ENCODE measurements at places on chromosomes 3 and 15.

DNA sequence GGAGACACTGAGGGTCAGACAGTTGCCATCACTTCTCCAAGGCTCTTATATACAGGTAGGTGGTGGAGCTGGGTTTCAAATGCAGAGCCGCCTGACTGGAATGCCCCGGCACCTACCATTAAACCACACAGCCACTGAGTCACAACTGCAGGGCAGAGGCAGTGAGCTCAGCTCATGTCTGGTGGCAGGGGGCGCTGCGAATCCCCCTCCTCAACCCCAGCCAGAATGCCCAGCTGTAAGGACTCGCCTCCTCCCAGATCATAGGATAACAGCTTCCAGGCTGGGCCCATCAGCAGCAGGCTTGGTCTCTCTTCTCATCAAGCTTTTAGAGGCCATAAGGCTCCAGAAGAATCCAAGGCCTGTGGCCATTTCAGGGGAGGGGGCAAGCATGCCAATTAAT is 26.4 kb downstream of the ADCY5 start:
- no peak for DNase-seq

GRCh38 chr3:44896440-44896839 is 22.0 kb downstream of the TGM4 start:
- DNase-seq = no peak

DNA sequence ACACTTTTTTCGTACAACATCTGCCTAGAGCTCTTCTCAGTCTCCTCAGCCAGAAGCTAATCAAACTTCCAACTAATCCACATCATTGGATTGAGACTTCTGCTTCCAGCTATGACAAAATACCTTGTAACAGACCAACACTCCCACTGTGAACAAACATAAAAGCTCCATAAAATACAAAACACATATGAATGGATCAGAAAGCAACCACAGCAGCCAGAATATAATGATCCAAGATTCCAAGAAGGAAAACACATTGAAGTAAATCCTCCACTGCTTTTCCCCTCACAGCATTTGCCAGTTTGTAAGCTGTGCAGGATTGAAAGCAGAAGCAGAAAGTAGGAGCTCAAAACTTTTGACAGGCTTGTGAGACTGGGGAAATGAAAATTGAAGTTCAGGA is 863.2 kb downstream of the TUSC7 start:
- DNase-seq = no peak

- no peak for DNase-seq
Measured at GRCh38 chr3:191290311-191291025, 38.7 kb upstream of the CCDC50 start.

GRCh38 chr3:184568924-184569829 is 7.6 kb downstream of the EPHB3 start:
- DNase-seq = peak; percentile 96

GRCh38 chr15:62835762-62836161 is 206.8 kb upstream of the TPM1 start:
- no peak for DNase-seq

GRCh38 chr3:161770484-161771386 is 274.1 kb downstream of the OTOL1 start:
- no peak for DNase-seq

GRCh38 chr15:40134885-40135284 is 26.0 kb upstream of the BUB1B start:
- DNase-seq = peak; percentile 4

- DNase-seq = no peak
Measured at GRCh38 chr3:138842483-138843188, 7.9 kb upstream of the PIK3CB start.

GRCh38 chr15:59237924-59238331 is 31.3 kb downstream of the LDHAL6B start:
- DNase-seq = no peak

DNA sequence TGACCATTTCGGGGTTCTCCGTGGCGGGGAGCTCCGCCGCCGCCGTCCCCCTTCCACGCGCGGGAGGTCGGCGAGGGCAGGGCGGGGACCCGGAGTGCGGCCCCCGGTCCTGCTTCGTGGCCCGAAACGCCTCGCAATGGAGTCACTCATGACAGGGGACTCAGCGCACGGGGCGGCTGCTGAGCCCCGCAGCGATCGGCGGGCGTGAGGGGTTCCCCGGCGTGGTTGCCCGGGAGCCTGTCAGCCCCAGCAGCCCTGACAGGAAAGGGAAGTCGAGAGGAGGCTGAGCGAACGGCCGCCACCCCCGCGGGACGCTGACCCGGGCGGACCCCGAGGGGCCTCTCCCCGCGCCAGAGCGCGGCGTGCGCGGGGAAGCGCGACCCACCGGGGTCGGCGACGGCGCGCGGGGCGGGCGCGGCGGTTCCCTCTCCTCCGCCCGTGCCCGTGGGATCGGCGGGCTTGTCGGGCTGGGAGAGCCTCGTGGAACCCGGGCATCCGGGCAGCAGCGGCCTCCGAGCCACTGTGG is 564 bp upstream of the PIGZ start:
- DNase-seq = peak; percentile 66

DNA sequence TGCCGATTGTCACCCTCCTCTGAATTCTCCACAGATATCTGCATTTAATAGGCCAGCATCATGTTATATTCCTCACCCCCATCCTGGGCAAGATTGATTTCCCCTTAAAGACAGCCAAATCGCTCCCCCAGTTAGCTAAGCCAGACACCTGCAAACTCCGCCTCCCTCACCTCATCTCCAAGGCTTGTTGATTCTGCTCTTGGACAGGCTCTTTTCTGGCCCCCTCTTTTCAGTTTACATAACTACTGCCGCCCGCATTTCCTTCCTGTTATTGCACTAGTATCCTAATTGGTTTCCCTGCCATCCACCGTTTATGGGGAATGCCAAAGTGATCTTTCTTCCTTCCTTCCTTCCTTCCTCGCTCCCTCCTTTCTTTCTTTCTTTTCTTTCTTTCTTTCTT is 214.7 kb upstream of the MRPL3 start:
- no peak for DNase-seq

DNA sequence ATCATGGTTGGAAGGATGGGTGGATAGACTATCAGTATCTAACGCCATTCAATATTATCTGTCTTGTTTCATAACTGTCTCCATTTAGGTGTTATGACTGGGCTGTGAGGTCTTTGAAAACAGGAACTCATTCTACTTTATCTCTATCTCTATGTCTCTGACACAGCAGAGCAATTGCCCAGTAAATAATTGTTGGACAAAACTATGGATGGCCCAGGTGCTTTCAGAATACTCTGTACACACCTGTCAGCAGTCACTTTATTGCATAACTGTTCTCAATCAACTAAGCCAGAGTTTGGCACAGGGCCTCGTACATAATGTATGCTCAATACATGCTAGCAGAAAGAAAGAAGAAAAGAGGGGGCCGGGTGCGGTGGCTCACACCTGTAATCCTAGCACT is 210.3 kb downstream of the OPA1 start:
- DNase-seq = no peak

- no peak for DNase-seq
Measured at GRCh38 chr3:14726441-14726780, 51.5 kb downstream of the C3orf20 start.

- no peak for DNase-seq
Measured at GRCh38 chr15:53414167-53414566, 345.3 kb downstream of the WDR72 start.

DNA sequence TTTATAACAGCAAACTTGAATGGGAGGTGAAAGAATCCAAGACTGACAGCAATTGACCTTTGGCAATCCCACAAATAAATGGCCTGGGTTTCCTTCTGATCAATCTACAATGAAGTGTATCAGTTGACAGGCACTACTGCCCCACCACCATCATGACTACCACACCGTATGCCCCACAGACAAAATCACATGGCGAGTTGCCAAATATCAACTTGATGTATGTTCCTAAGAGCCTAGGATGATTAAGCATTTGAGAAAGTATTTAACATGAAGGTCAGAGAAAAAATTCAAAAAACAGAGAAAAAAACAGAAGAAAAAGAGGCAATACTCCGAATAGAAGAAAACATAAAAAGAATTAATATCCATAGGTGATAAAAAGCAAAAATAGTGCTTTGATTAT is 215.9 kb upstream of the STAC start:
- DNase-seq = no peak

- DNase-seq = no peak
Measured at GRCh38 chr3:105793040-105793439, 75.8 kb downstream of the CBLB start.

DNA sequence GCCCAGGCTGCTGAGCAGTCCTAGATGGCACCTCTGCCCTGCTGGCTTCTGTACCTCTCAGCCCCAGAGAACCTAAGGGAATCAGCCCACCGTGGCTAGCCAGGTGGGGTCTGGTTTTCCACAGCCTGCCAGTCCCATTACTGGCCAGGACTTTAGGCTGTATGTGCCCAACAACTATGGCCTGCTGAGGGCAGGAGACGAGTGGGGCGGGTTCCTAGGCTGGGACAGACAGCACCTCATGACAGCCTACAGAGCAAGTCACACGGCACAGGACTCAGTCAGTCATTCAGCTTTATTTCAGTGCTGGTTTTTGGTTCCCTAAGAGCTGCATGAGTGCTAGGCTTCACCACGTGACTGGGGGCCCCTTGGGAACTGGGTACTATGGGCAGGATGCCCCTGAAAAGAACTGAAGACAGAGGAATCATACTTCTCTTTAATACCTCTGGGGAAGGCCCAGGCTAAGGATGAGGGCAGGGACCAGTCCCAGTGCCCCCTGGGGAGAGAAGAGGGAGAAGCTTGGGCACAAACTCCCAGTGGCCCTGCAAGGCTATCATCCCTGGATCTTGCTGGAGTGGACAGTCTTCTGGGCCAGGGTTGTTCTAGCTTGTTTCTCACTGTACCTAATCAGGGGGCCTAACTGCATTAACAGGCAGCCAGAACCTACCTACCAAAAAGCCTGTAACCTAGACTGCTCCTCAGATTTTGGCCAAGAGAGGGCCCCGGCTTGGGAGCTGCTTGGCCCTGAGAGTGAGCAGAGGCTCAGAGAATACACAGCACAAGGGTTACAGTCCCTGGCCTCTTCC is 14.8 kb downstream of the CLK3 start:
- no peak for DNase-seq

GRCh38 chr3:190514413-190515153 is 698 bp downstream of the IL1RAP start:
- DNase-seq = peak; percentile 69

DNA sequence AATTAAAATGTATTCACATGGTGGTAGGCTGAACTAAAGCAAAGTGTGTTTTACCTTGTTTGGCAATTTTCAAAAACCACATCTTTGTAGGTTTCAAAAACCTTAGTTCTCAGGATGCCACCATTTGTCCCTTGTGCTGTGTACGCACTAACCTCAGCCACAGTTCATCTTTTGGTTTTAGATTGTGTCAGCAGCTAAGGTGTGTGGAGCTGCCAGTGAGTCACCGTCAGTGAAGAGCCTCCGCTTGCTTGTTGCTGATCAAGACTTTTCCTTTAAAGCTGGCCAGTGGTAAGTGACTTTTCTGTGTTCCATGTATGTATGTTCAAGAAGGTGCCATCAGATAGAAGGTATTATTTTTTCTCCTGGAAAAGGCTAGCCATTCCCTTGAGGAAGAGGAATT is 21.1 kb downstream of the OXNAD1 start:
- no peak for DNase-seq

- DNase-seq = no peak
Measured at GRCh38 chr3:122697952-122698620, 17.4 kb downstream of the PARP14 start.

GRCh38 chr3:192879346-192880031 is 38.2 kb downstream of the MB21D2 start:
- DNase-seq = no peak

- DNase-seq = no peak
Measured at GRCh38 chr3:131804565-131805133, 230.2 kb downstream of the CPNE4 start.

DNA sequence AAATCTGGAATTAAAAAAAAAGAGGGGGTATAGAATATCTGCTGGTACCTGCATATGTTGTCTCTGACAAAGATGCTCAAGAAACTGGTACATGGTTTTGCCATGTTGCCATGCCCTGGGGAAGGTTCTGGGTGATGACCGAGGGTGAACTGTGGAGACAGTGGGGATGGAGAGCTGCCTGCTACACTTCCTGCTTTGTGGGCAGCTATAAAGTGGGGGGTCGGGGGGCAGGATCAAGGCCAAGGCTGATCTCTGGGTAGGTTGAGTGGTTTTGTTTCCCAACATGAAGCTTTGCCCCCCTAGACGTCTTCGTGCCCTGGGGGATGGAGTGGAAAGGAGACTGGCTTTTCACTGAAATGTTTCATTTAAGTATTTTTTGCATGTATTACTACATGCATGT is 74.6 kb downstream of the IQSEC1 start:
- DNase-seq = no peak

- DNase-seq = no peak
Measured at GRCh38 chr3:127911421-127911931, 3.6 kb upstream of the KBTBD12 start.

- DNase-seq = no peak
Measured at GRCh38 chr3:27454914-27455313, 29.3 kb downstream of the SLC4A7 start.

- DNase-seq = no peak
Measured at GRCh38 chr3:5390221-5390620, 202.7 kb downstream of the EDEM1 start.

DNA sequence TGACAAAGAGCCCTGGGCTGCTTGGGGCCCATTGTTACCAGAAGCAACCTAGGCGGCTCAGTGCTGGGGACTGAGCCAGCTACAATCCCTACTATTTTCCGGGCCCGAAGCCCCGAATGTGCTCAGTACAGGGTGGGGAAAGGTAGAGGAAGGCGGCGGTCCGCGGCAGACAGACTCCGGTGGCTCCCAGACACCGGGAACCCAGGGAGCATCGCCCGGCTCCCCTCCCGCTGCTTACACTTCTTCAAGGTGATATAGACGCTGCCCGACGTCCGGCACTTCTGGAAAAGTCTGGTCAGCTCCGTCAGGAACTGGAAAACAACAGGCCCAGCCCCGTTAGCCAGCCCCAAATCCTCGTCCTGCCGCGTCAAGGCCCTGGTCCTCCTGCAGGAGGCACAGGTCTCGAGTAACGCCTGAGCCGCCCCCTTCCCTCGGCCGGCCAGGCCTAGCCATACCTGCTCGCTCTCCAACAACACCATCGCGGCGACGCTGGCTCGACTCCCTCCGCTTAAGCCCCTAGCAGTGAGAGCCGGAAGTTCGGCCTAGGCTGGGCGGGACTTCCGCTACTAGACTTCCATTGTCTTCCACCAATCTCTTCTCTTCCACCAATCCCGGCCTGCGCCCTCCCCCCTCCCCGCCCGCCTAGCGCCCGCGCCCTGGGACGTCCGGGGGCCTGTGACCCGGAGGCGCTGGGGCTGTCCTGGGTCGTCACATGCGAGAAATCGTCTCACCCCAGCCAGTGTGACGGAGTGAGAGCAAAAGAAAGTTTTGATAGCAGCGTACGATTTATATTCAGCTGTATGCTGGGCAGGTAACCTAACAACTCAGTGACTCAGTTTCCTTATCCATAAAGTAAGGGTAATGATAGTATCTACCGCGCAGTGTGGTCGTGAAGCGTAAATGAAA is at the start of gene SRP14:
SRP14 (minus strand) TSS at position 544 of the 906 bp plus-strand sequence; CDS start at position 479, 65 bp downstream.
- peak; percentile 95 for DNase-seq

- DNase-seq = no peak
Measured at GRCh38 chr15:40320931-40321371, 2.5 kb upstream of the INAFM2 start.

DNA sequence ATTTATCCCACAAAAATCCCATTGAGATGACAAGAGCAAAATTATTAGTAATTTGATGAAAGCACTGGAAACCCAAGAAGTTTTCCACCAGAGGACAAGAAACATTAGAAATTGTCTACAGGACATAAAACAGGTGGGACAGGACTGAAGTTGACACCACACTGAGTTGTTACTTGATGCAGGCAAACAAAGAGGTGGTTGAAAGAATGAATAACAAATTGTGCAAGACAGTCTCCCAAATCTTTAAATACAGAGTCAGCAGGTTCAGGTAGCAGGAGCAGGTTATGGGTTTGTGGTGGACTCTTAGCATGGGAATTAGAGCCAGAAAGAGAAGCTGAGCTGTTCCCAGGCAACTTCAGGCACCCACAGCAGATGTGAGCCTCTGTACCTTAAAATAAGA is 30.3 kb upstream of the ARRDC4 start:
- DNase-seq = no peak

Measured in left forelimb (tissue), 1 donor.